ENCODE measurements at places on chromosomes 13 and 19.
A peak's percentile ranks its signal among the peaks of the same experiment; 100 is the strongest.

- peak; percentile 23 for DNase-seq
These were observed 7.4 kb upstream of the SIGLEC11 start for GRCh38 chr19:49968279-49968922.

DNA sequence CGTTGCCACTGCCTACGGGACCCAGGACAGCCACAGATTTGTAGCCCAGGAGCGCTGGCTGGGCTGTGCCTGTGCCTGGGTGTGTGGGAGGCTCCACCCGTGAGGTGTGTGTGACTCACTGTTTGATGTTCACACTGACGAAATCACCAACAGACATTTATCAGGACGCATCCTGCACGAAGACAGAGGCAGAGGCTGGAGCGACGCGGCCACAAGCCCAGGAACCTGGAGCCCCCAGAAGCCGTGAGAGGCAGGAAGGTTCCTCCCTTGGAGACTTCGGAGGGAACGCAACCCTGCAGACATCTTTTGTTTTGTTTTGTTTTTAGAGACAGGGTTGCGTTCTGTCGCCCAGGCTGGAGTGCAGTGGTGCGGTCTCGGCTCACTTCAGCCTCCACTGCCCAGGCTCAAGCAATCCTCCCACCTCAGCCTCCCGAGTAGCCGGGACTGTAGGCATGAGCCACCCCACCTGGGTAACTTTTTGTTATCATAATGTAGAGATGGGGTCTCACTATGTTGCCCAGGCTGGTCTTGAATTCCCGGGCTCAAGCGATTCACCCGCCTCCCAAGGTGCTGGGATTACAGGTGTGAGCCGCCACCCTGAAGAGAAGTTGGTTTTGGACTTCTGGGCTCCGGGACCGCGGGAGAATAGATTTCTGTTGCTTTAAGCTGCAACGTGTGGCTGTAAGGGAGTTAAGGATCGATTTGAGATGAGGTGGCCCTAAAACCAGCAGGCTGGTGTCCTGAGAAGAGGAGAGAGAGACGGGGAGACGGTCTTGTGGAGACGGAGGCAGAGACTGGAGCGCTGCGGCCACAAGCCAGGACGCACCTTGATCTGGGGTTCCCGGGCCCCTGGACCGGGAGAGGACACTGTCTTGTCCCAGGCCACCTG is 24.9 kb upstream of the WDR18 start:
- DNase-seq = peak; percentile 30

- DNase-seq = no peak
These were observed 116.0 kb downstream of the COL4A2 start for GRCh38 chr13:110422913-110423688.

DNA sequence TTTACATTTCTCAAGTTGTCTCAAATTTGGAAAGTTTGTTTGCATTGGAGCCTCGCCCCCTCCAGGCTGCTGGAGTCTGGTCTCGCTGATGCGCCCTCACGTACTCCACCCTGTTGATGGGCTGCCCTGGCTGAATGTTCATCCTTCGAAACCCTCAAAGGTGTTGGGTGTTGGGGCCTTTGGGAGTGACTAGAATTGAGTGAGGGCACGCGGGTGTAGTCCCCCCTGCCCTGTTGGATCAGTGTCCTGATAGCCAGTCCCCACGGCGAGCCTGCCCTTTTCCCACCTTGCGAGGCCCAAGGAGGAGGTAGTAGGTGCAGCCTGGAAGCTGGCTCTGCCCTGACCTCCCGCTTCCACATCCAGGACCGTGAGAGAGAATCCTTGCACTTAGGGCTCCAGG is 14.8 kb downstream of the TFDP1 start:
- no peak for DNase-seq

- no peak for DNase-seq
These were observed 12.9 kb downstream of the PIN1 start for GRCh38 chr19:9848060-9848459.

- DNase-seq = no peak
These were observed 30.1 kb upstream of the OBI1 start for GRCh38 chr13:78689011-78689410.

DNA sequence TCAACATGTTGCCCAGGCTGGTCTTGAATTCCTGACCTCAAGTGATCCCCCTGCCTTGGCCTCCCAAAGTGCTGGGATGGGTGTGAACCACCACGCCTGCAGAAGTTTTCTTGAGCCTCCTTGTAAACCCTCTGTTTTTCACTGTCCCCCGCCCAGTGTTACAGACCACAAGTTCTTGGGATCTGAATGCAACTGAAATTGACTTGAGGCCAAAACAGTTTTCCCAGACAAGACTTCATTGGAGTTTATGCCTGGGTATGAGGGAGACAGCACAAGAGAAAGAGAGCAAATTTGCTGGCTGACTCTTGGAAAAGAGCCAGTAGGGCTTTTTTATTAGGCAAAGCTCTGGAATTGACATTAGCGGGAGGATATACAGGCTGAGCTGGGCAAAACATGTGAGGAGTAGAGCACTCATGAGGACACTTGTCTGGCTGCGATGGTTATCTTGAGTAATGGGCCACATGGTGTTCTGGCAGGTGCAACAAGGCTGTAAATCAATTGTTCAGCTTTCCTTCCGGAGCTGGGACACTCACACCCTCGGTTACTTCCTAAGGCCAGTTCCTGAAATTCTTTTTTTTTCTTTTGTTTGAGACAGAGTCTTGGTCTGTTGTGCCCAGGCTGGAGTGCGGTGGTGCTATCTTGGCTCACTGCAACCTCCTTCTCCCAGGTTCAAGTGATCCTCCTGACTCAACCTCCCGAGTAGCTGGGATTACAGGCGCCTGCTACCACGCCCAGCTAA is 12.7 kb upstream of the HNRNPL start:
- DNase-seq = peak; percentile 92

DNA sequence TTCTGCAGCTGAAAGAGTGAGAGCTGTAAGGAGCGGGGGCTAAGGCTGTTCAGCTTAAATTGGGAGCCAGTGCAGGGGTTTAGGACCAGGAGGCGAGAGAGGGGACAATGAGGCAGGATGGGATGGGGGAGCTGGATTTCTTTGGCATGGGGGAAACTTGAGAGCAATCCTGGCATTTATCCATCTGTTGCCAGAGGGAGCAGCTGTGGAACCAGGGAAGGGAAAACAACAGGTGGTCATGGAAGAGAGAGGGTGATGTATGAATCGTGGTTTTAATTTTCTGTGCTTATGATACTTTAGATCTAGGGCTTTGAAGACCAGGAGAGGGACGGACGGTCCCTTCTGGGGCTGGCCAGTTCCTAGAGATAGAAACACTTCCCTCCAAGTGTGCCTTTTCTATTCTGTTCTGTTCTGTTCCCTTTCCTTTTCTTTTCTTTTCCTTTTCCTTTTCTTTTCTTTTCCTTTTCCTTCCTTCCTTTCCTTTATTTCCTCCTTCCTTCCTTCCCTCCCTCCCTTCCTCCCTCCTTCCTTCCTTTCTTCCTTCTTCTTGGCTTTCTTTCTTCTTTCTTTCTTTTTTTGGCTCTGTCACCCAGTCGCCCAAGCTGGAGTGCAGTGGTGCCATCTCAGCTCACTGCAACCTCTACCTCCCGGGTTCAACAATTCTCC is 16.0 kb upstream of the CCL25 start:
- no peak for DNase-seq

DNA sequence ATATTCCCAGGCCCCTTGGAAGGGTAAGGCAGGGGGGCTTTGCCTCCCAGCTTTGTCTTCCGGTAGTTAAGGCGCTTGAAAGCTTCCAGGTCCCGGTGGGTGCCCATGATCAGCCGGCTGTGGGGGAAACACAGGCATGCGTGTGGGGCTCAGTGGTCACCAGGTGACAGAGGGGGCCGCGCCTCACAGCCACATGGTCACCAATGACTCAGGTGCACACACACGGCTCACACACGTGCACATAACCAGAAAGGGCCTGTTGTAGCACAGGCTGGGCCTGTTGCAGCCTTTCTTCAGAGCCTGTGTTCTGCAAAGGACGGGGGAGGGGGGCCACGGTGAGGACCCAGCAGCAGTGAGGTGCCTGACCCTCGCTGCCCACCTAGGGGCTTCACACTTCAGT is 5.9 kb downstream of the NANOS3 start:
- DNase-seq = no peak

DNA sequence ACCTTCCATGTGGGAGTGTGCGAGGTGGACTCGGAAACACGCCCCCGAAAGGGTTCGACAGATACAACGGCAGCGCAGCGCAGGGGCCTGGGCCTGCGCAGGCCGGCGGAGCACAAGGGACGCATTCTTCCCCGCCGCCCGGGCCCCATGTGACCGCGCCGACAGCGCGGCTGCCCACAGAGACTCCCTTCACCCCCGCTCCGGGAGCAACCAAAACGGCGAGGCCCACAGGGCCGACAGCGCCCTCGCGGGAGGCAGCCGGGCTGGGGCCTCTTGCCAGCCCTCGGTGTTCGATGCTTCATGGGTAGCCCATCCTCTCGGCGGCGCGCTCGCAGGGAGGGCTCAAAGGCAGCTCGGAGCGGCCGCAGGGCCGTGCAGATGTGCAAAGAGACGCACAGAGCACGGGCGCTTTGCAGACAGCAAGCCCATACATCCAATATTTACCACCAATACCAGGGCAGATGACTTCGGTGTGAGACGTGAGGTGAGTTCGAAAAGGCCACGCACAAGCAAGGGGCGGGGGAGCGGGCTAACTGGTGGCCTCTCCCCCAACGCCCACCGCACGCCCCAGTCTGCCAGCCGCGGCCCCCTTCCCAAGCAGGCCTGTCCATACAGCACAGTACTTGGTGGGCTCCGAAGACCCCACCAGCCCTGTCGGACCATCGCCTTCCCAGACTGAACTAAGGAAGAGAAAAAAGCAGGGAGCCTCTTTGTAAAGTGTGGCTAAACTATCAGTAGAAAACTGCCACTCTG is 89.9 kb downstream of the CRYL1 start:
- no peak for DNase-seq

DNA sequence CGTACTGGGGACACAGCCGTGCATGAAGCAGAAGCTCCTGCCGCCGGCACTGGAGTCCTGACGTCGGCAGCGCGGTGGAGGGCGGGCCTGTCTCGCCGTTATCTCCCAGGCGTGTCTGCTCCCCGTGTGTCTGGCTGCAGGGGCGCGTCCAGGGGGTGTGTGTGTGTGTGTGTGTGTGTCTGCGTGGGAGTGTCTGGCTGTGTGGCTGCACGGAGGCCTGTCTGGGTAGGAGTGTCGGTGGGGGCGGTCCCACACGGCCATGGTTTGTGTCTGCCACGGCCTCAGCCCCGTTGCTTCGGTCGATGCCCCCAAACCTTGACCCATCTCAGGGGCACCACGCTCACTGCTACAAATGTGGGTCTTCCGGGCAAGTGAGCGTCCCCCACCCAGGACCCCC is 18.3 kb downstream of the ARID3A start:
- peak; percentile 74 for DNase-seq

GRCh38 chr13:102472650-102473049 is 70.8 kb upstream of the FGF14 start:
- no peak for DNase-seq

- peak; percentile 79 for DNase-seq
These were observed 603 bp downstream of the RFX1 start for GRCh38 chr19:14005349-14006084.

DNA sequence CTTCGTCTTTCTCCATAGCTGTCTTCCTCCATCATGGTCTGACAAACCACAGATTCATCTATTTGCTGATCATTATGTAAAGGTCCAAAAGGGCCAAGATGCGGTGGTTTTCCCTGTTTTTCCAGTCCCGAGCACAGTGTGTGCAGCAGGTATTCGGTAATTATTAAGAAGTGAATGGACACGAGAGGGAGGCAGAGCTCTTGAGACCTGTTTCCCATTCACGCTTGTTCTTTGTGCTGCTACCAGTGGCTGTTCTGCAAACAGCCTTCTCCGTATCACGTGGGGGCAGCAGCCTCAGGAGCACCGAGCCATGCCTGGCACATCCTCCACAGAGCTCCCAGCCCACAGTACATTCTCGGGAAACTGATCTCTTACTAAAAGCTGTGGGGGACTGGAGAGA is 50.3 kb downstream of the CCDC70 start:
- no peak for DNase-seq

DNA sequence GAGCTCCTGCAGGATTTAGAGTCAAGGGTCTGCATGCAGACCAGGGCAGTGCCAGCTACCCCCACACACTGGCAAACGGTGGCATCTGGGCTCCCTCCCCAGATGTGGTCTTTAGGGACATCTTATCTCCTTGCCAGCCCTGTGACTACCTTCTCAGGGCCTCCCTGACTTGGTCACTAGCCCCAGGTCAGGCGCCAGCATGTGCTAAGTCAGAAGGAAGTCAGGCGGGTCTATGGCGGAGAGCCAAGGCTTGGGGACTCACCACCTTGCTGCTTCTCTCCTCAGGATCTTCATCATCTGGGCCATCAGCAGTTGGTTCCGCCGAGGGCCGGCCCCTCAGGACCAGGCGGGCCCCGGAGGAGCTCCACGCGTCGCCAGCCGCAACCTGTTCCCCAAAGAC is 17.6 kb downstream of the CLPTM1 start:
- peak; percentile 11 for DNase-seq

GRCh38 chr13:80313668-80314256 is 27.2 kb downstream of the SPRY2 start:
- no peak for DNase-seq

GRCh38 chr19:29668746-29669609 is 3.7 kb downstream of the PLEKHF1 start:
- no peak for DNase-seq

GRCh38 chr19:35114353-35115176 is 1.1 kb upstream of the FXYD3 start:
- peak; percentile 71 for DNase-seq

DNA sequence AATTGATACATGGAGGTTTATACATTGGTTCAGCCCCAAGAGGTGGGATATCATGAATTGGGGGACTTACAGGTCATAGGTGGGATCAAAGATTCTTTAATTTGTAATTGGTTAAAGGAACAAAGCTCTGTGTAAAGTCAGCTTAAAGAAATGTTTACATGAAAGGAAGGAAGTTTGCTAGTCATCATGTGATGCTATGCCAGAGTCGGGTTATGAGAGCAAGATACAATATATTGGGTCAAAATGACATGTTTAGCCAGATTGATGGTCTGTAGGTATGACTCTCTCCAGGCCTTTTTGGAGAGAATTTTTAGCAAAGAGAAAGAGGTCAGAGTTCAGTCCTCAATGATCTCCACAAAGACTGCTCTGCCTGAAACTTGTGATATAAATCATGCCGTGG is 5.3 kb upstream of the CYSLTR2 start:
- no peak for DNase-seq

- no peak for DNase-seq
These were observed 18.3 kb upstream of the DHRS12 start for GRCh38 chr13:51822106-51822815.

GRCh38 chr13:110902370-110902769 is 12.5 kb downstream of the ANKRD10 start:
- no peak for DNase-seq

DNA sequence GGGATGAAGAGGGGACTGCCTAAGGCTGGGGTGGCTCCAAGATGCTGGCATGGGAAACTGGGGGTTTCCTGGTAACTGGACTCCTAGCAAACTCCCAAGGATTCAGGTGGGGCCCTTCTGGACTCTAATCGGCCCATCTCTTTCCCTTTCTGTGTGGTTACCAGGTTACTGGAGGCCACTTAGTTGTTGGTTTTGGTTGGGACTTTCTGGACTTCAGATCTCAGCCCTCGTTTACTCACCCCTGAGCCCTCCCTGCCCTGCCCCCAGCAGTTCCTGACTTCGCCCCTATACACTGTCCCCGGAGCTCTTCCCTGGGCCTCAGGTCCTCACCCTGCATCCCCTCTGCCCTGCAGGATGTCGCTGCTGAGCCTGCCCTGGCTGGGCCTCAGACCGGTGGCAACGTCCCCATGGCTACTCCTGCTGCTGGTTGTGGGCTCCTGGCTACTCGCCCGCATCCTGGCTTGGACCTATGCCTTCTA is 328 bp downstream of the CYP4F12 start:
- no peak for DNase-seq

All from KBM-7 (cell line).